ENCODE measurements at places on chromosomes 4 and X.

DNA sequence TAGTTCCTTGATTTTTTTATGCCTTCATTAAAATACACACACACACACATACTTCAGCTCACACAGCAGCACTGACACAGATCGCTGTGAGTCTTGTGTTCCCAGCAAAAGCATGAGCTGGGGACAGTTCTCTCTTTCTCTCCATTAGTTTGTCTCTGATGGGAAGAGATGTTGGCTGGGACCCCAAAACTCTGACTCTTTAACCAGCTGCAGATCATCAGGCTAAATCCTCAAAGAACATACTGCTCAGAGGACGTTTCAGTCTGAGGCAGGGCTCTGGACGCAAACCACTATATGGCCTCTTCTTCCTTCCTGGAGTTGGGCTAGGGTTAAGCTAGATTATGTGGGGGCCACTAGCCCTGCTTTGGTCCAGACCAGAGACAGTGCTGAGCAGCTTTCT, 109.6 kb downstream of the NHSL2 start:
- DNase-seq: no peak

DNA sequence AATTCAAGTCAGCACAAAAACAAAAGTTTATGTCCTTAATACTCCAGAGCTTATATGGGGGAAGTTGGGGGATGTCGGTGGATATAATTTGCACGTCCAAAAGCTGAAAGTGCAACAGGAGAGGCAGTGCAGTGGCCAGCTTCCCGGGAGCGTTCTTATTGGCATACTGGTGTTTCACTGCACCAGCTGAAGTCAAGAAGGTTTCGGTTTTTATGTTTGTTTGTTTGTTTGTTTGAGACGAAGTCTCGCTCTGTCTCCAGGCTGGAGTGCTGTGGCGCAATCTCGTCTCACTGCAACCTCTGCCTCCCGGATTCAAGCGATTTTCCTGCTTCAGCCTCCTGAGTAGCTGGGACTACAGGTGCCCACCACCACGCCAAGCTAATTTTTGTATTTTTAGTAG, 28.6 kb upstream of the TLR3 start:
- no peak for DNase-seq

DNA sequence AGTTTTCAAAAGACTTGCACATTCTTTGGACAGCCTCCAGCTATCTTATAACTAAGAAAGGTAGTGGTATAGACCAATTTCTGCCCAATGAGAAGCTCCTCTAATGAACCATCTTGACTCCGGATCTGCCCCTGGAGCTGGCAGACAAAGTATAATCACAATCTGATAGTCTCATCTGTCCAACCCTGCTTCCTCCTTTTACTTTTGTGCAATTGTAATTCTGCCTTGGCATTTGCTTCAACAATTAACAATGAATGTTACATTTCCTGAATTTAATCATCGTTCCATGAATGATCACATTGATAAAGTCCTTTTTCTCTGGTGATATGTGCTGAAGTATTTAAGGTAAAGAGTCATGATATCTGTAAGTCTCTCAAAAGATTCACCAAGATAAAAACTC, 27.8 kb downstream of the FRYL start:
- no peak for DNase-seq

- DNase-seq: no peak
These were observed 69.6 kb downstream of the PPP2R2C start for GRCh38 chr4:6402566-6403399.

DNA sequence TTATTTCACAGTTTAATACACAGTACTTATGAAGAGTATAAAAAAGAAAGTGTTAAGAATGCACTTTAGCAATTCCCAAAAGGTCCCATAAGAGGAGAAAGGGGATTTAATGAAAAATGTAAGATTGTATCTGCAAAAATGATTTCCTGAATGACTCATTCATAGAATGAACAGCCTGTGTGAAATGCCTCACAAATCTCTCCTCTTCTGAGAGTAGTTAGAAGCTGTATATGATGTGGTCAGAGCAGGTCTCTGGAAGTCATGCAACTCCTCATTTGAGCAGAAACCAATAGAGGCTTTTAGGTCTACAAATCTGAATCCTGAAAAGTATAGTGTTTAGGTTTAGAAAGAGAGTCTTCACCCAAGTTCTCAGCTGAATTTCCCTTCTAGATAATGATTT, 381.3 kb upstream of the INTU start:
- no peak for DNase-seq

- no peak for DNase-seq
These were observed 17.7 kb upstream of the CEP135 start for GRCh38 chr4:55931043-55931442.

DNA sequence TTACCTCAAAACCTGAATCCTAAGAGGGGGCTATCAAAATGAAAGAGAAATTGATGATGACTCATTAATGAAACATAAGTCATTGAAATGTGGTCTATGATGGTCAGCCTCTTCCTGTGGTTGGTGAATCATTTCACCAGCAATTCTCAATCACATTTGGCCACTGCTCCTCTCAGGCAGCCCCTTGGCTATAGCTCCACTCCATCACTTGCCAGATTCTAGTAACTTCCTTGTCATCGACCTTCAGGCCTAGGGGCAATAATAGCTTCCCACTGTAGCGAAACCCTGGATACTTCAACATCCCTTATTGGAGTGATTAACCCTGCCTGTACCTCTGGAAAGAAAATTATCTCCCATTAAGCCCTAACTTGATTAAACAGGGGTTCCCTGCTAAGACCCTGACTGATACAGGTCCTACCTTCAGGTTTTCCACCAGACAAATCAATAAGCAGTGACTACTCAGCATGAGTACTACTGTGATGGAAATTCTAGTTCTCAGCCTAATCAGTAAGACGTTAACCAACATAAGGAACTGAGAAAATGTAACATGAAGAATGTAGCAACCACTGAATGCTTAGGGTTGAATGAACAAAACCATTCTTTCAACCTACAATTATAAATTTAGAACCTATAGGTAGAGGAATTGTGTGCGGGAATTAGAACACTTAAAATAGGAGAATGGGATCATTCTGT, 30.4 kb downstream of the ADH7 start:
- DNase-seq: no peak

- no peak for DNase-seq
These were observed 49.3 kb upstream of the EOLA2 start for GRCh38 chrX:149987613-149988012.

DNA sequence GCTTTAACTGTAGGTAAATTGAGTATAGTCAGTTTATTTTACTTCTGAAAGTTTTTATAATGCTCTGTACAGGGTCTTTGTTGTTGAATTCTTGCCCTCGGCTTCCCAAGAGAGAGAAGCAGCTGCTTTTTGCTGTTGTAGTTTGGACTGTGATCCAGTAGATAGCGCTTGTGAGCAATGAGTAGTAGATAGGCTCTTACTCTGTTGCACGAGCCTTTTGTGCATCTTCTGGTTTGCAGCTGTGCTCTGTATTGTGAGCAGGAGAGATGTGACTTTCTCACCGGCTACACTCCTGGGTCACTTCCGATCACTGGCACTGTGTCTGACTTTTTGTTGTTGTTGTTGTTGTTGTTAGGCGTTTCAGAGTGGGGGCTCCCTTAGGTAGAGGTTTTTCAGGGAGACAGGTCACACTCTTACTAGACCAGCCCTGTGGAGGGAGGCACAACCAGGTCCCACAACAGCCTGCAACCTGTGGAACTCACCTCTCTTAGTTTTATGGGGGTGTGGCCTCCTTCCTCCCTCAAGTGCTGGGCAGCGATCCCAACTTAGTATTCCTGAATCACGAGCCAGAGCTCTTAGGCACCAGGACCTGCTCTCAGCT, 822.1 kb upstream of the GALNTL6 start:
- DNase-seq: no peak

- no peak for DNase-seq
These were observed at the start of gene MAPK10 for GRCh38 chr4:86359944-86360478. MAPK10 (minus strand) TSS chr4:86360053.

- DNase-seq: no peak
These were observed 167.2 kb downstream of the KDR start for GRCh38 chr4:54958236-54958635.

GRCh38 chr4:131339137-131339536, 1810.0 kb upstream of the PCDH10 start:
- DNase-seq: no peak

Data from effector CD4-positive, alpha-beta T cell (primary cell).